ENCODE measurements at places on chromosomes 1 and 21.

DNA sequence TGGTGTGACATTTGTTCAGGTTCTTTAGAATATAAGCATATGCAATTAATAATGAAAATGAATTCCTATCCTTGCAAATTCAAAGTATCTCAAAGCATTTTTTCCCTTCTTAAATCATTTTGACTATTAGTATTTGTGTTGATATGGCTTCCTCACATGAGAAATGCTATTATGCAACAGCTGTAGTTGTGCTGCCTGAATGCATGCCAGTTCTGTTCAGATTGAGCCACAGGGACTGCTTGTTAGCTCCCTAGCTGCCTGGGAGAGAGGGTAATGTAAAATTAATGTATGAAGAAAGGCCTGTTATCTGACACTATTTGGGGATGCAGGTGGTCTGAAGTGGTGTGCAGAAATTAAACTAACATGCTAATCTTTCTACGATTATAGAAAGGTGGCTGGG lies 45.5 kb downstream of the CACHD1 start:
- DNase-seq: no peak

DNA sequence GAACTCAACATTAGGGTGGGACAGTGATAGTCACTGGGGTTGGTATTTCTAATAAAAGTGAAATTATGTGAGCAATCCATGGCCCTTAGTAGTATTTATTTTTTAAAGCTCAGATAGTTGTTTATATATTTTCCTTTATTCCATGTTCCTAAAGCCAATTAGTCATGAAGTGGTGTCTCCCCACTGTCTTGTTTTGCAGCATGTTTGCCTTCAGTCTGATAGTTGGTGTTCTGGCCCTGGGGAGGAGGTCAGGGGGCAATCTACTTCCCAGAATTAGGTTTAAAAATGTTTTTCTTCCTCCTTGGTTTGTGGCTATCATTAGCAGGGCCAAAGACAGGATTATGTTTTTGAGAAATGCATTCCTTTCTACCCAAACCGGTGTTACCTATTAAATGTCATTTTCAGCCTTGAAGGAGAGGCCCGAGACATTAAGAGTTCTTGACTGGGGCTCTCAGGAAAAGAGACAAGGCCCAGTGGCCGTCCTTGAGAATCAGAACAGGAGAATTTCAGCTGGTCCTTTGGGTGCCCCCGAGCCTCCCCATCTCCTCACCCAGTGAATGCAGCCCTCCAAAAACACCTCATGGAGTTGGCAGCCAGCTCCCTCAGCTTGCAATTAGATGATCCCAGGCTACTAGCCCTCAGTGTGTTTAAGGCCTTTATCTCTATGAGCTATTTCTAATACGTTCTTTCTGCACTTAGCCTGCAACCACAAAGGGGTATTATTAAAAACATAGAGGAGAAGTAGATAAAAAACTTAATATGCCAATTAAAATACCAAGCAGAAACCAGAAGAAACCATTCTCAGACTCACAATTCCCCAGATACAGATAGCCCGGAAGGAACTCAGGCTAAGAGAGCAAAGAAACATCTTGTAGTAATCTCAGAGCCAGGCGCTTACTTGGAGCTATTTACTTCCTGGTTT lies 71.3 kb upstream of the NGF start:
- DNase-seq: no peak

DNA sequence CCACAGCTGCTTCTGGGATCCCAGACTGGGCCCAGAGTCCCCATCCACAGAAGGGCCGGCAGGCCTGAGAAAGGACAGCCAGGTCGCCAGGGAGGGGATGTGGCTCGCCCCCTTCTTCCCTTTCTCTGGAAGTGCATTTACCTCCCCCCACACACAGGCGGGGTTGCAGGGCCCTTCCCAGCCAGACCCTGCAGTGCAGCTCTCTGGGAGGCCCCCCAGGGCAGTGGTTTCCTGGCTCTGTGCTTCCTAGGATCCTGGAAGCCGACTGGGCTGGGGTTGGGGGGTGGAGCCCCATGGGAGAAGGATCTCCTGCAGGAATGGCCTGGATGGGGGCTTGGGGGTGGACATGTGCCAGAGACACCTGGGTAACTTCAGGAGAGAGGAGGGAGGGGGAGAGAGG lies 4.2 kb upstream of the COL6A1 start:
- no peak for DNase-seq

DNA sequence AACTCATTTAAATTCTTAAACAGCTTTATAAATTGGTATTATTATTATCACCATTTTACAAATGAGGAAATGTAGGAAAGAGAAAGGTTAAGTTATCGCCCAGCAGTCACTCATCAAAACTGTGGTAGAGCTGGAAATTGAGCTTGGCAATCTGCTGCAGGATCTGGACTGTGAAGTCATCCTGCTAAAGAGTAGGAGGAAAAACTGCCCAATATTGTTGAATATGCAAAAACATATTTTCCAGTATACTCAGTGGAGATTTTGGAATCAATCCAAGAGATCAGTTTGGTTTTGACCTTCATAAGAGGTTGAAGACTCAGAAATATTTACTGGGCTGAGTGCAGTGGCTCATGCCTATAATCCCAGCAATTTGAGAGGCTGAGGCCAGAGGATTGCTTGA lies 16.9 kb upstream of the RC3H1 start:
- no peak for DNase-seq
